ENCODE measurements at places on chromosomes 12 and 14. TPM values are rescaled to one million over a fixed set of nuclear protein-coding genes. Genes with fewer than 3 reads are reported as not detected.

SLC6A12 gene
- total RNA-seq: 1.3 TPM

WNT1 gene
- not detected for total RNA-seq

OR6C70 gene
- total RNA-seq: not detected

ST8SIA1 gene
- not detected for total RNA-seq

DCN gene
- total RNA-seq: not detected

KRT79 gene
- 0.08 TPM for total RNA-seq

GPRC5D gene
- not detected for total RNA-seq

SLC35E3 gene
- 18.9 TPM for total RNA-seq

SLC10A1 gene
- total RNA-seq: not detected

CHPT1 gene
- 68.9 TPM for total RNA-seq

Data from A549 treated with Mapracorat at 1 μM for 4 hours (cell line).